Liver (tissue), 10 donors: ENCODE measurements at places on chromosomes 3 and 15. TPM values are rescaled to one million over a fixed set of nuclear protein-coding genes. Genes with fewer than 3 reads are reported as not detected.

- DNase-seq = no peak
- no peaks in the 10 kb centered on the region for H3K27me3 ChIP-seq
- H3K4me1 ChIP-seq = no peaks in the 10 kb centered on the region
Observed at GRCh38 chr3:44883999-44884431, 9.6 kb downstream of the TGM4 start.

GRCh38 chr3:13722178-13722577 is 157.7 kb downstream of the WNT7A start:
- H3K27me3 ChIP-seq = no peaks in the 10 kb centered on the region
- H3K27ac ChIP-seq = no peak overlapping the region
- H3K4me3 ChIP-seq = no peak overlapping the region
- H3K36me3 ChIP-seq = no peaks in the 10 kb centered on the region

GRCh38 chr15:45009046-45009445 is 13.9 kb upstream of the SORD start:
- DNase-seq = no peak
- no peaks in the 10 kb centered on the region for H3K36me3 ChIP-seq
- no peaks in the 10 kb centered on the region for H3K27me3 ChIP-seq
- H3K4me3 ChIP-seq = no peak overlapping the region
- peaks cover 2% of the 10 kb centered on the region for H3K4me1 ChIP-seq
- no peak overlapping the region for H3K27ac ChIP-seq

- H3K27me3 ChIP-seq = no peaks in the 10 kb centered on the region
- DNase-seq = no peak
- no peaks in the 10 kb centered on the region for H3K4me1 ChIP-seq
- no peak overlapping the region for H3K27ac ChIP-seq
Observed at GRCh38 chr3:43957553-43957952, 266.8 kb downstream of the ABHD5 start.

GRCh38 chr15:80832686-80833085 is 53.5 kb downstream of the CEMIP start:
- no peaks in the 10 kb centered on the region for H3K27me3 ChIP-seq
- H3K27ac ChIP-seq = no peak overlapping the region
- DNase-seq = no peak
- H3K36me3 ChIP-seq = no peaks in the 10 kb centered on the region
- H3K4me3 ChIP-seq = no peak overlapping the region

GRCh38 chr15:100761290-100761935 is 118.2 kb upstream of the ALDH1A3 start:
- no peak overlapping the region for H3K4me3 ChIP-seq
- peak; percentile 30 for DNase-seq
- no peaks in the 10 kb centered on the region for H3K36me3 ChIP-seq

DNA sequence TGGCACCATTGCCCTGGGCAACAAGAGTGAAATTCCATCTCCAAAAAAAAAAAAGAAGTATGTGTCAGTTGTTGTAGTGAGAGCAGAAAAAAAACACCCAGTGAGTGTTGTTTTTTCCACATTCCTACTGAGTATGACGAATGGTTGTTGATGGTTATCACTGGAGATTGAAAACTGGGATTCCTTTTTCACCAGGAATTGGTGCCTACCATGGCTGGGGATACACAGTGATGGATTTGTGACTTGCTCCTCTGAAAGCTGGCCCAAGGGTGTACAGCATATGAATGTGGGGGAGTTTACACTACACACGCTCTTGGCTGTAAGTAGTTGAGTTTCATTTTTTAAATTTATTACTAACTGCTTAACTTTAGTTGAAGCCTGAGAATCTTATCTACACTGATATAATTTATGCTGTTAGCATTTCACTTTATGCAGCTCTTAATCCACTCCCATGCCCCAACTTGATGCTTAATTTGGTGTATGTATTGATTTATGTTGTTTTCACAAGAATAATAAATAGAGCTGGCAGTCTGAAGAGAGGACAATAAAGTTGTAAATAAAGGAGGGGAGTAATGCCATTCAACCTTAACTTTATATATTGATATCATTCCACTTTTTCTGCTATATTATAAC is 56.0 kb upstream of the MME start:
- H3K27ac ChIP-seq = no peak overlapping the region
- no peaks in the 10 kb centered on the region for H3K36me3 ChIP-seq
- no peaks in the 10 kb centered on the region for H3K4me1 ChIP-seq
- H3K4me3 ChIP-seq = no peak overlapping the region
- no peak for DNase-seq
- no peaks in the 10 kb centered on the region for H3K27me3 ChIP-seq

- peak overlapping the region; percentile 19 for H3K4me3 ChIP-seq
- H3K4me1 ChIP-seq = peaks cover 16% of the 10 kb centered on the region
- H3K27me3 ChIP-seq = no peaks in the 10 kb centered on the region
- H3K36me3 ChIP-seq = no peaks in the 10 kb centered on the region
- DNase-seq = no peak
Observed at GRCh38 chr3:155869691-155870090, 759 bp upstream of the GMPS start.

- H3K27ac ChIP-seq = no peak overlapping the region
- no peak for DNase-seq
- peaks cover 72% of the 10 kb centered on the region for H3K36me3 ChIP-seq
- H3K4me1 ChIP-seq = no peaks in the 10 kb centered on the region
- no peaks in the 10 kb centered on the region for H3K27me3 ChIP-seq
Observed at GRCh38 chr3:33401781-33402180, 38.4 kb downstream of the UBP1 start.

GRCh38 chr3:25403968-25404367 is 24.1 kb upstream of the RARB start:
- H3K4me3 ChIP-seq = no peak overlapping the region
- no peaks in the 10 kb centered on the region for H3K36me3 ChIP-seq
- DNase-seq = no peak
- H3K27me3 ChIP-seq = no peaks in the 10 kb centered on the region
- H3K4me1 ChIP-seq = no peaks in the 10 kb centered on the region
- H3K27ac ChIP-seq = no peak overlapping the region

DNA sequence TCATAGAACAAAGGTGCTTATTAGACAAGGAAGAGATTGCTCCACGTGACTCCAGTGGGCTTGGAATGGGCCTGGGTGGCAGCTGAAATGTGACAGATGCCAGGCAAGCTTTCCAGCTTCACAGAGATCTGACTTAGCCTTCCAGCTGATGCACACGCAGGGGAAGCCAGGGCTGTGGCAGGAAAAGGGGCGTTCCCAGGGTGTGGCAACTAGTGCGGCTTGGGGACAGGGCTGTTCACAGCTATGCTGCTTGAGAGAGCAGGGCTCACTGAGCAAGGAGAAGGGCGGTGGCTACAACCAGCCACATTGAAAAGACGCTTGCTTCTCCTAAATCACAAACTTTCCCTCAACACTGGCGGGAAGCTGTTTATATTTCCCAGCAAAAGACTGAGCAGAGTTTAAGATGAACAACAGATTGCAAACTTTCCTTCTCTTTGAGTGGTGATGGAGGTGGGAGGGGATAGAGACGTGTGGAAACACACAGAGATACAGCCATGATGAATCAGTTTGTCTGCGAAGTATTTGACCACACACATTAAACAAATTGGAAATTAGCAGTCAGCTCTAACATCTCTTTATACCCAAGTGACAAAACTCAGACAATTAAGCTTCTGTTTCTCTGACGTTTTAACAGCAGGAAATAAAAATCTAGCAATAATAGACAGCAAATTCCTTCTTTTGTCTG is 127.5 kb downstream of the BDH1 start:
- no peaks in the 10 kb centered on the region for H3K36me3 ChIP-seq
- no peak overlapping the region for H3K27ac ChIP-seq
- DNase-seq = no peak
- H3K4me1 ChIP-seq = no peaks in the 10 kb centered on the region
- H3K27me3 ChIP-seq = no peaks in the 10 kb centered on the region

The CACNA2D2 gene
- polyA plus RNA-seq = 0.14 TPM

The DNASE1L3 gene
- polyA plus RNA-seq = 94.5 TPM

The LRRC3B gene
- polyA plus RNA-seq = not detected

The RHOA gene
- 144 TPM for polyA plus RNA-seq

The SPCS1 gene
- 161 TPM for polyA plus RNA-seq

The STAC gene
- polyA plus RNA-seq = 0.28 TPM
